ENCODE measurements at places on chromosomes 2 and 18.

- no peak for DNase-seq
Measured at GRCh38 chr2:207219676-207220501, 54.1 kb upstream of the KLF7 start.

- no peak for DNase-seq
Measured at GRCh38 chr18:78772360-78773302, 207.0 kb upstream of the SALL3 start.

GRCh38 chr18:8976606-8977005 is 125.9 kb upstream of the NDUFV2 start:
- DNase-seq: no peak

DNA sequence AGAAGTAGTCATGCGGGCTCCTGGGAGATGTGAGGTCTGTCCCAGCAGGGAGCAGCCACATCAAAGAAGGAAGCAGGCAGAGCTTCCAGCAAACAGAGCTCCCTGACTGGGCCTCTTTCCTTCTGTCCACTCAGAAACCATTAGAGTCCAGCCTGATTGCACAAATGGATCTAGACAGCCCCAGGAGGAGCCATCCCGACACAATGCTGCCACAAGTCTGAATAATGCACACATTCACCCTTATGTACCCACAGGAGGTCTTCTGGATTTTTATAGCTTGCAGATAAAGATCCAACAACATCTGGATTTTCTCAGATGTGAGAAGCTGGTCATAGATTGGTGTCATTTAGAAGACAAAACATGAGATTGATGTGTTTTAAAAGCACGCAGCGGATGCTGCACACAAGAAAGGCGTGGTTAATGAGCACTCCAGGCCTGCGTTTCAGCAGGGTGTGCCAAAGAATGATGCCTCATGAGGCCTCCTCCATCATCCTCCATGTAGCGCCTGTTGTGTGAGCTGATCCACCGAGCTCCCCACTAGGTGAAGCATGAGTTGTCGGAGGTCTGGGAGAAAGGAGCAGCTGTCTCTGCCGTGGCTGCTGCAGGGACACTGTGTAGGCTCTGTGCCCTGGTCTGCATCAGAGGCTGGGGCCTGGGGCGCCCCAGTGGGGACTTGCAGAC is 60.6 kb downstream of the MTCL1 start:
- DNase-seq: no peak

- no peak for DNase-seq
Measured at GRCh38 chr2:197675246-197675645, at the start of gene RFTN2. Gene RFTN2, minus strand, starts transcription at chr2:197675587. Its CDS starts 129 bp downstream, at chr2:197675458.

DNA sequence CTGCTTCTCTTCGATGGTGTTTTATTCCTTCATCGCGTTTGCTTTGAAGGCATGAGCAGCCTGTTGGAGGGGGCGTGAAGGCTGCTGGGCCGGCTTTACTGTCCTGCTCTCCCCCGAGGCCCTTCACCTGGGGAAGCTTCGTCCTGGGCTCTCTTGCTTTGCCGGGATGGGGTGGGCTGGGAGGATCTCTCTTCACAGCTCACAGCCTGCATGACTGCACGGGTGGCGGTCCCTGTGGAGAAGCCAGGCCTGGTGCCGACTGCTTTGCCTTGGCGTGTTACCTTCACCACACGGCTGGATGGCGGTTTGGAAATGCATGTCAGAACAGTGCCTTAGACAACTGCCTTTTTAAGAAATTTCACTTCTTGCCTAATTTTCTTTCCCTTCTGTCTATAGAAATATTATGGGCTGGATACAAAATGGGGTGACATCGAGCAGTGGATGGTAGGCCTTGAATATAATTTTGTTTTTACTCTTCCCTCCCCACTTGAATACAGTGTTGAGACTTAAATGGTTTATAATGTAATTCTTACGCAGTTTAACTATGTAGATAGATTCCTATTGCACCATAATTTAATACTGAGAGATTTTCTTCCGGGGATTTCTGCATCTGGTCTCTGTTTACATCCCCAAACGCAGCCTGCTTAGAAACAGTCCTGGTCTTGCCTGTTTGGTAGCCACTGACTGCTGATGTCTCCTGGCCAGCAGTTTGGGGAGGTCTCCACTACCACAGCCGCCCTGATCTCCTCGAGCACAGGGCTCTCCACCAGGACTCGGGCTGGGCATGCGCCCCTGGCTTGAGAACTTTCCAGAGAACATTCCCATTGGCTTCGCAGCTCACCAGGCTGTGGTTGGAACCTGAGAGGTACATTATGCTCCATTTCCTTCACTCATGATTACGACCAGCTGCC is 81.0 kb upstream of the RBM44 start:
- no peak for DNase-seq

DNA sequence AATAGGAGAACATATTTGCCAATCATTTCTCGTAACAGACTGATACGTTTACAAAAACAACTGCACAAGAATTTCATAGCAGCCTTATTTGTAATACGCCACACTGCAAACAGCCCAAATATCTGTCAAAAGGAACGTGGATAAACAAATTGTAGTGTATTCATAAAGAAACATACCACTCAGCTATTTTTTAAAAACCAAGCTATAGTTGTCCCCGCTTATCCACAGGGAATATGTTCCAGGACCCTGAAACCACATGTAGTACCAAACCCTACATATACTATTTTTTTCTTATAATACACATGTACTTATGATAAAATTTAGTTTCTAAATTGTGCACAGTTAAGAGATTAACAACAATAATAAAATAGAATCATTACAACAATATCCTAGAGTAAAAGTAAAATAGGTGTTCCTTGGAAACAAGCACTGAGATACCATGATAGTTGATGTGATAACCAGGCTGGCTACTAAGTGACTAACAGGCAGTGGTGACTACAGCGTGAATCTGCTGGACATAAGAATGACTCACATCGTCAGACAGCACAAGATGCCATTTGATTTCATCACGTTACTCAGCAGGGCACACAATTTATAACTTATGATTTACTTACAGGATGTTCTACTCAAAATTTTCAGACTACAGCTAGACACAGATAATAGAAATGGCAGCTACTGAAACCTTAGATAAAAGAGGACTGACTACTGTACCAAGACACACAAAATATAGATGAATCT is 367.4 kb downstream of the NCKAP5 start:
- no peak for DNase-seq

- no peak for DNase-seq
Measured at GRCh38 chr2:145538661-145539350, 1018.9 kb upstream of the ZEB2 start.

DNA sequence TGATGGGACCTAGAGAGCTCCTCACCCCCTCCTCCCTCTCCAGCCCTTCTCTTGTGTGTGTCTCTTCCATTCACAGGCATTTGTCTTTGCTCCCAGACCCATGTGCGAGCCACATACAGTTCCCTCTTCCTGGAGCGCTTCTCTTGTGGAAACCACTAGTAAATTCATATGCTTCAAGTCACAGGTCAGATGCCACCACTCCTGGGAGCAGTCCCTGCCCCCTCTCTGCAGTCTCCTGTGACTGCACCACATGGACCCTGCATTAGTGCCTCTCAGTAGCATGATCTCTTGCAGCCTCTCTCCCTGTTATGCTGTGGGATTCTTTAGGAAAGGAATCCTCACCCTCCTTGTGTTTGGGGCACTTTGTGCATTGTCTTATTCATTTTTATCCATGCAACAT is 96.5 kb upstream of the NFATC1 start:
- DNase-seq: no peak

GRCh38 chr18:49431165-49431962 is 29.1 kb downstream of the DYM start:
- no peak for DNase-seq

DNA sequence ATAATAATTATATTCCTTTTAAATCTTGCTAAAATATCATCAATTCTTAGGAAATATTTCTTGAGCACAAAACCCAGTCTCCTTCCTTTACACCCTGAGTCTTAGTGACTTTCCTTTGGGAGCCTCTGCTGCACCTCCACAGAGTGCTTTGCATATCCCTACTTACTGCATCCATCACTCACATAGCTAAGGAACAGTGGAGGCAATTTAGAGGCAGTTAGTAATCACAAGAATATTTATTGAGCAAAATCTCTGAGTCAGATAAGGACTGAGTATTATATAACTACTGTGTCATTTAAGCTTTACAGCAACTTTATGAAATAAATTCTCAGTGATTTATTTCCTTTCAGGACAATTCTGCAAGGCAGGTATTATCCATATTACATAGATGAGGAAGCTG is 327.7 kb downstream of the TMX3 start:
- DNase-seq: no peak

- DNase-seq: no peak
Measured at GRCh38 chr18:28767201-28767600, 590.3 kb upstream of the CDH2 start.

- DNase-seq: no peak
Measured at GRCh38 chr2:187986390-187987105, 305.1 kb upstream of the GULP1 start.

DNA sequence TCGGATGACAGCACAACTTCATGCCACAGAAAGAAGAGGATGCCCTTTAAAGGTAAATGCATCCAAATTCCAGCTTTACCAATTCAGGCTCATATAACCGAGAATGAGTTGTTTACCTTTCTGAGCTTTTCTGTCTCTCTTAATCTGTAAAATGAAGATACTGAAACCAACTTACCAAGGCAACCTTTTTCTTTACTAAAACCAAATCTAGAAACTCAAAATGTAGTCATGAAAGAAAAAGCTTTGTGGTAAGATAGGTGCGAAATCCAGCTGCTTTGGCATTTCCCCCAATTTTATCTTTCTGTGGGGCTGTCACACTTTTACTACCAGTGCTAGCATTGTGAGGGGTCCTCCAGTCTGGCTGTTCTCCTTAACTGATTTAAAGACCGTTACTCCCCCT is 240.4 kb downstream of the IKZF2 start:
- DNase-seq: no peak

- no peak for DNase-seq
Measured at GRCh38 chr18:79469751-79470505, 74.2 kb downstream of the NFATC1 start.

- no peak for DNase-seq
Measured at GRCh38 chr2:31373127-31373526, 41.4 kb downstream of the XDH start.

DNA sequence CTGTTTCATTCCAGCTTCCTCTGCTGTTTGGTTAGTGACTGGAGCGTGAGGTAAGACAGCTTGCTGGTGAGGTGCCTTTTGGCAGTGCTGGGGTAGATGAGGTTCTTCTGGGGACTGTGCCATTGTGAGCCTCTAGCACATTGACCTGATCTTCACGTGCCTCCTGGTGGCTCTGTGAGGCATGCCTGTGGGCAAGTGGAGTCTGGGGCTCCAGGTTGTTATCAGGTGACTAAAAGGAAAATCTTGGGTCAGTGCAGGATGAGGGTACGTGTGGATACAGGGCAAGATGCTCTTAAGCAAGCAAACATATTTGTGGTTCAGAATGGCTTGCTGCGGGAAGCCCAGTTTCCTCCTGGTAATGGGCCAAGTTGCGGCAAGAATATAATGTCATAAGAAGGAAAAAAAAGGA is 75.4 kb downstream of the FHOD3 start:
- DNase-seq: no peak

- peak; percentile 70 for DNase-seq
Measured at GRCh38 chr2:46534589-46534988, 55.2 kb downstream of the TMEM247 start.
